ENCODE measurements at places on chromosomes 2 and 18.

DNA sequence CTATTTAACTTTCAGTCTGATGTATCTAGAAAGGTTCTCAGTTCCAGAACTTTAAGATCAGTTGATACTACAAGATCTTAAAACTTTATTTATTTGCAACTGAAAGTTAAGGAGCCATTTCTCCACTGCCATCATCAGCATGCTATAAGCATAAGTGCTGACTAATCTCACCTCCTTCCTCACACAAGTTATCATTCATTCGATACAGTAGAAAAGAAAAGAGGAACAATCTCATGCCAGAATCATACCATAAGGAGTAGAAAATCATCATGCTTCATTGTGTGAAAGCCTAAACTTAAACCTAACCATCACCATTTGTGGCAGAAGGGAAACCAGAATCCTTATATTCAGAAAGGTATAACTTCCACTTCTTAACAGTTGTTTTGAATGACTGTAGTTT lies 176.6 kb upstream of the NRXN1 start:
- DNase-seq = no peak

DNA sequence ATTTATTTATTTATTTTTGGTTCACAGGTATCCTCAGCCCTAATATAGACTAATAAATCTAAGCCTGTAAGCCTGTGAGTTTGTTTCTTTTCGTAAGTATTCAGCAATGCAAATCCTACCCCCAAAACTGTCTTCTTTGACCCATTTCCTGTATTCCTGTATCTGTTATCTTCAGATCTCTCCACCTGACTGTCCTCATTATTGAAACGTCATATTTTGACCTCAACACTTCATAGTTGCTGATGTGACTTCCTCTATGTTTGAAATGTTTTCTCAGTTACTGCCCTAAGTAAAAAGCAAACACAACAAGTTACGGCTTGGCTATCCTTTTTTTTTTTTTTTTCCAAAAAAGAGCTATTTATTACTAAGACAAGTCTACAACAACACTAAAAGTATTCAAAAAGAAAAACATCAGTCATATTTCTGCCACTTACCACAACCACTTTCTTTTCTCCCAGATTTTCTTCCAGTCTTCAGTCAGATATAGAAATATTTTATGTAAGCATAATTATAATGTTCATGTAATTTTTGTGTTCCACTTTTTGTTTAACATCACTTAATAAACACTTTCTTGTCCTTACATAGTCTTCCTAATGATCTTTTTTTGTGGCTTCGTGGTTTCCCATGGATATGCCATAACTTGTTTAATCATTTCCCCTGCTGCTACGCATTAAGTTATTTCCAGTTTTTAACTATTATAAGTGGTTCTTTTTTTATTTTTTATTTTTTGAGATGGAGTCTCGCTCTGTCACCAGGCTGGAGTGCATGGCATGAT lies 45.0 kb upstream of the EML4 start:
- no peak for DNase-seq

DNA sequence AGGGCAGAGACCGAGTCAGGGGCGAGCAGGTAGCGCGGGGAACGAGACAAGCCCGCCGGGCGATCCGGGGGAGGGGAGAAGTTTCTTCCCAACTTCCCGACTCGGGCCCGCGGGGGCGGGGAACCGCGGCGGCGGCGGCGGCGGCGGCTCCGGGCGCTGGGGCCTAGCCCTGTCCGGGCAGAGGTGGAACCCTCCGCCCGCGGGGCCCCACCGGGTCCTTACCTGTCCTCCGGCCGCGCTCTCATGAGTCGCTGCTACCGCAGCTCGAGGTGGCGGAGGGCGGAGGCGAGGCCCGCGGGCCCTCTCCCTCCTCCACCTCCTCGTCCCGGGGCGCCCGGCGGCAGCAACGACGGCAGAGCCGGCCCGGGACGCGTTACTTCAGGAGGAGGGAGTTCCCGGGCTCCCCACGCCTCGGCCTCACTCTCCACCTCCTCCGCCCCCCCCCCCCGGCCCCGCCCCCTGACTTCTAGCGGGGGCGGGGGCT lies at the start of gene YES1:
Gene YES1, minus strand, starts transcription at position 351 of the 484 bp plus-strand sequence. CDS start 55,415 bp downstream, outside the sequence.
- peak; percentile 43 for DNase-seq

GRCh38 chr2:206028101-206028500 lies 57.9 kb downstream of the INO80D start:
- DNase-seq = no peak

DNA sequence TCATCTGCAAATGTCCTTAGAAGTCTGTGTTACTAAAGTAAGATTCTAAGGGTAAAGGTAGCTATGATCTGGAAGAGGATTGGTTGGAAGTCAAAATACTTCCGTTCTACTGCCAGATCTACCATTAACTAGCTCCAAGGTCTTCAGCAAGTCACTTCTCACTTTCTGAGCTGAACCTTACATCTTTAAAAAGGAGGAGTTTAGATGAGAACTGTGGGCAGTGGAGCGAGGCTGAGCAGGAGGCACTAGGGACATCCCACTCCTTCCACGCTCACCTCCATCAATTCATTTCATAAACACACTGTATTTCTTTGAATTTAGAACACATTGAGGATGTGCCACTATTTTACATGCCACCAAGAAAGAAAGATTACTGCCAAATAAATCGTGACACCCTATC lies 143.0 kb downstream of the ABCA12 start:
- DNase-seq = no peak

- no peak for DNase-seq
Measured at GRCh38 chr2:136284226-136285119, 166.5 kb upstream of the CXCR4 start.

DNA sequence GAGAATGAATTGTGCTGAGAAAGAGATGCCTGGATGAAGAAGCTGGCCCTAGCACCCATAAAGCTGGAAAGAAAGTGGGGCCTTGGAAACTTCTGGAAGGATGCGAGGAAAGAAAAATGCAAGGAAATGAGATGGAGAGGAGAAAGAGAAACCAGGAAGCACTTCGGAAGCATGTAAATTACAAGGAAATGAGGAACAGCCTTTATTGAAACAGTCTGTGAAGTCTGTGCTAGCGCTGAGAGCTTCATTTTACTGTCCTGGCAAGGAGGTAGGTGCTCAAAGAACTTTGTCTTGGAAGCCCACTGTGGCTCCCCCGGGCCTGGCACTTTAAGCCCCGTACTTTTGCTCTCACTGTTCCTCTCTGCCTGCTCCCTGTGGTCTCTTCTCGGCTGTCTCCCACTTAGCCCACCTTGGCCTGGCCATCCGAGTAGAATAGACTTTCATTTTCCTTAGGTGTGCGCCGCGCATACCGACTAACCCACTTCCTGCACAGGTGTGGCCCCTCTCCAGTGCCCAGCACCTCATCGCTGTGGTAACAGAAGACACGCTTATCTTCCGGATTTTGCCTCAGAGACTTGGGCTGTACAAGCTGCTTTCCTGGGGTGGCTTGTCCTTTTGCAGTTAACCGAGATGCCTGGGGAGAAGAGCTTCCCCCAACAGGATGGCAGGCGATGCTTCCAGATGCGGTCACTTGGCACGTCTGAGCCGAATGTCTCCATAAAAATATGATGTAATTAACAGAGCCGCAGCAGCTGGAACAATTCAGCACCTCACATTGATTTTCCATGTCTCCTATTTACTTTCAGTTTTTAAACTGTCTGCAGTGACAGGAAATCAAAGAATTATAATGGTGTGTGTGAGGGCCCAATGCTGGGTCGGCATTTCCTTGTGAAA lies 199.6 kb downstream of the HRH4 start:
- DNase-seq = peak; percentile 13

GRCh38 chr2:159267921-159268320 lies 18.6 kb downstream of the WDSUB1 start:
- no peak for DNase-seq

DNA sequence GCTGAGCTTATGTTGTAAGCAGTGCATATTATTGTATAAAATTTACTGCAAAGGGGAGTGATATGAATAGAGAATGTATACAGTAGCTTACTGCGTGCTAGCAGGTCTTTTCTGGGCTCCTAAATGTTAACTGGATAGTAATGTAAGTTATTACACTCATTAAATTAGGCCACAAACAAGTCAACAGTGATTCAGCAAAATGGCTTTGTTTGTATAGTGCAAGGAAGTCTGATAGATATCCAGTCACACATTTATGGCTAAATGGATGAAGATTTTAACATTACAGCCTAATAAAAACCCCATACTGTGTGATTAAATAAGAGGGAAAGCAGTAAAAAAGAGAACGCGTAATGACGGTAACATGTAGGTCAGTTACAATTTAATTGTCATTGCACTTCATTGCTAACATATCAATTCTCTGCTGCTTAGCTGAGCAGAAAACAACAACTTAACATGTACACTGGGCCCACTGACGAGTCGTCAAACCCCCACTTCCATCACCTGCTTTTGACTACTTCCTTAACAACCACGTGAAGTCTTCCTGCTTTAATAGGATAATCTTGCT lies 665.0 kb upstream of the FANCL start:
- peak; percentile 31 for DNase-seq

DNA sequence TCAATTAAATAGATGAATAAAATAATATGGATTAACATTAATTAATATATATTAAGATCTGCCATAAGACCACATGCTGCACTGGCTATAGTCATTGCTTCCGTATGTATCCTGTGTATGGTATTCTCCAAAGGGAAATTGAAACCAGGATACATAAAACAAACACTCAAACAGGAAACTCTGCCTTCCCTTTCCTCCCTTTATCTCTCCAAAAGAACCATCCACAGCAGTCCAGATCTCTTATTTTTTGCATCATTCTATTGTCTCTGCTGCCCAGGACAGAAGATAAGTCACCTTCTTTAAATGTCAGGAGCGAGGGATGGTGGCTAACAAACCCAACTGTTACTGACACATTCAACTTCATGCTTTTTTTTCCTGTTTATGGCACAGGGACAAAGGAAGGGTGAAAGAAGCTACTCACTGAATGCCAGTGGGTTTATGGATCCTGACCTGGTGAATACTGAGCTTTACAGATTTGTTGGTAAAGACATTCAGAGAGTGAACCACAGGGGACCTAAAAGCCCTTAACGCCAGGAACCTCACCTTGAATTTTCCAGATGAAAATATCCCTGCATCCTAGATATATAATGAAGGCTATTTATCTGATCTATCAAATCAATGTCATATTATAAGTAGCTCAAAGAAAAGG lies 67.5 kb downstream of the CSRNP3 start:
- no peak for DNase-seq

GRCh38 chr2:140998017-140998416 lies 1132.8 kb downstream of the LRP1B start:
- no peak for DNase-seq

GRCh38 chr18:3492721-3493120 lies 42.7 kb downstream of the TGIF1 start:
- no peak for DNase-seq

- peak; percentile 57 for DNase-seq
Measured at GRCh38 chr2:70044290-70045040, 42.8 kb upstream of the PCBP1 start.

DNA sequence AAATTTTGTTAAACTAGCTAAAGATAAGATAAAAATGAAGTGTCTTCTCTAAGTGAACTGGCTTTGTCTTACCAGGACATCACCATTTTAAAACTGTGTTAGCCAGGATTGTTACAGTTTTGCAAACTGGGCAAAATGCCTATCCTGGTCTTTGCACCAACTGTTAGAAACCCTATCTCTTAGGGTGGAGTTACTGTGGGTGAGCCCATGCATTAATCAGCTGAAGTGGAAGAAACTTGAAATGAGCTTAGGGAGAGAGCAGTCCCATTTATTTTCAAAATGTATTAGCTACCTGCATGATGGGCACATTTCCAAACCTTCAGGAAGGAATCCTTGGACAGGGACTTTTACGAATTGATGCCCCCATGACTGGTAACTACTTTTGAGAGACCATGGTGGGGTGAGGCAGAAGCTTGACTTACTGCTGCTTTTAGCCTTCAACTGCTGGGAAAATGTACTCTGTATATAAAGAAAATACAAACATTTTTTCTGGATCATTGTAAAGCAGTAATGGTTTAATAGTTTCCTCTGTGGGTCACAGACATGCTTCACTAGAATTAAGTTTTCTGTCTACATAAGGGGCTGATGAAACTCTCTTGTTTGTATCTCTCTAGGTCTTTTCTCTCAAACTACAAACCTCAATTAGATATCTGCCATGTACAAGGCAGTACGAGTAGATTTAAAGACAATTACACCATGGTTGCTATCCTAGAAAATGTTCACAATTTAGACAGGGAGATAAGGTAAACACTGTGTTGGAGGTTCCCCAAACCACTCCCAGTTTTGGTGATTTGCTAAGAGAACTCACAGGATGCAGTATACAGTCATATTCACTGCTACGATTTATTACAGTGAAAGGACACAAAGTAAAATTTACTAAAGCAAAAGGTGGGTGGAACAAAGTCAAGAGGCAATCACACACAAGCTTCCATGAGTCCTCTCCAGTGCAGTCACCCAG lies 321.4 kb upstream of the MMADHC start:
- no peak for DNase-seq

DNA sequence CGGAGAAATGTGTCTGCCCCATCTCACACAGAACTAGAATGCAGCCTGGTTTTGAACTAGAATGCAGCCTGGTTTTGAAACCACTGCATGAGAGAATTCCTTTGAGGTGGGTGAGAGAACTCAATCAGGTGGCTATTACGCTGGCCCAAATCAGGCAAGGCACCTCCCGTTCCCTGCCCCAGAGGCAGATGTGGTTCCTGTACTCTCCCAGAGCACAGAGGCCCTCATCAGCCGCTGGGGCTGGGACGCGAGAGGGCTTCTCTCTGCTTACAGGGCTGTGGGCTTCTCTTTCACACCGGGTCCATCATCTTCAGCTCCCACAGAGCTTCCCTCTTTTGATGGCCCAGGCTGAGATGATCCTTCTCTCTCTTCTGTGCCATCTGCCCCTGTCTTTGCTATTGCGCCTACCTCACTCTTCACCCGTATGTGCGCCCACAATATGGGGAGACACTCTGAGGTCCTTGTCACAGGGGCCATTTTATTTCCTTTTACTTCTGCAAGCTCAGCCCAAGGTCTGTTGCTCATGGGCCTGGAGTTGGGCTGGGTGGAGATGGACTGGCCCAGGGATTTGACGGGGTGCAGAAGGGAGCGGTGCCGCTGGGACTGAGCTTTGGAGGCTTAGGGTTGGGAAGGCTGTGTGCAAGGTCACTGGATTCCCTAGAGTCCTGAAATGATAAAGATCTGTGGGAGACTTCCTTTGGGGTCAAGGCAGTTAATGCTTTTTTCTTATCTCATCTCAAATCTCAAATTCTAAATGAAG lies 84.4 kb upstream of the HS6ST1 start:
- DNase-seq = no peak

DNA sequence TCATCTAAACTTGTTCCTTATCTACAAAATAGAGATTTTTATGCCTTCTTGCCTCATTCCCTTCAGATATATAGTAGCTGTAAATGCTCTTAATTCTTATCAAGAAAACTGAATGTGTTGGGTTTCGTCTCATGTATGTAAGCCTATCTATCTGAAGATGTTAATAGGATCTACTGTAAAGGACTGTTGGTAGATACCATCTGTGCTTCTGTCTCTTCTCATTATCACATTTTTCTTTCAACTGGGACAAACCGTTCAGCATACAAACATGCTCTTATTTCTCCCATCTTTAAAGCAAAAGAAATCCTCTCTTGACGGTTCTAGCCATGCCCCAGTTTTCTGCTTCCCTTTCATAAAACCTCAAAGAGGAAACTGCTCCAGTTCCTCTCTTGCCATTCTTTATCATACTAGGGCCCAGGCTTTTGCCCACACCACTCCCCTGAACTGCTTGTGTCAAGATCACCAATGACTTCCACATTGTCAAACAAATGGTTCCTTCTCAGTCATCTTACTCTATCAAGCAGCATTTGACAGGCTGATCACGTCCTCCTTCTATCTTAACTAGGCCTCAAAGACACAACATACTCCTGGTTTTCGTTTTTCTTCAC lies 88.7 kb downstream of the ARHGEF33 start:
- DNase-seq = no peak

GRCh38 chr2:157843935-157844334 lies 32.2 kb downstream of the ACVR1 start:
- no peak for DNase-seq

GRCh38 chr2:42307180-42307579 lies 53.8 kb downstream of the COX7A2L start:
- DNase-seq = no peak

All from SW480 (cell line).